ENCODE measurements at places on chromosomes 1 and 21. TPM values are rescaled to one million over a fixed set of nuclear protein-coding genes. Genes with fewer than 3 reads are reported as not detected.

Gene VWA5B1
- total RNA-seq: not detected

Gene MAP3K7CL
- total RNA-seq: 8.1 TPM

Gene C1orf141
- total RNA-seq: not detected

Gene GON4L
- total RNA-seq: 48.1 TPM

Gene FCRL2
- not detected for total RNA-seq

Gene CYP4B1
- total RNA-seq: not detected

Gene FMO1
- not detected for total RNA-seq

Gene DCST2
- not detected for total RNA-seq

Gene BACE2
- 143 TPM for total RNA-seq

Gene SPRR2A
- not detected for total RNA-seq

Gene CHAF1B
- 8.2 TPM for total RNA-seq

Gene ADAM30
- total RNA-seq: not detected

Gene PADI1
- not detected for total RNA-seq

Gene FMO2
- not detected for total RNA-seq

Gene KCNJ6
- total RNA-seq: not detected

Gene TAS1R1
- total RNA-seq: not detected

Gene LUZP1
- 96.3 TPM for total RNA-seq

Gene OR2G6
- not detected for total RNA-seq

Gene RGS18
- not detected for total RNA-seq

Gene TRIM63
- not detected for total RNA-seq

Gene CCDC18
- 14.6 TPM for total RNA-seq
